A549 treated with DMSO at 1 μM for 4 hours (cell line): ENCODE measurements at places on chromosomes 3 and 15. TPM values are rescaled to one million over a fixed set of nuclear protein-coding genes. Genes with fewer than 3 reads are reported as not detected.

The C15orf39 gene
- total RNA-seq = 26.7 to 33.3 TPM (median 29.1 TPM) in 5 replicates

The PLA2G4B gene
- total RNA-seq = 1.1 to 3.0 TPM (median 2.0 TPM) in 5 replicates

The DLEC1 gene
- 0.07 to 0.53 TPM (median 0.08 TPM) in 5 replicates for total RNA-seq

The SEMA3G gene
- total RNA-seq = 0.03 to 0.30 TPM (median 0.09 TPM) in 5 replicates

The LYZL4 gene
- total RNA-seq = not detected in 5 replicates

The CERS3 gene
- not detected in 5 replicates for total RNA-seq

The LRRC34 gene
- total RNA-seq = not detected in 5 replicates

The ZNF660 gene
- total RNA-seq = not detected in 5 replicates

The CCDC54 gene
- not detected in 5 replicates for total RNA-seq

The ZMYND10 gene
- total RNA-seq = 0.53 to 1.2 TPM (median 1.00 TPM) in 5 replicates

The TMC3 gene
- not detected in 5 replicates for total RNA-seq

The SPINK8 gene
- not detected in 5 replicates for total RNA-seq

The RFTN1 gene
- 3.2 to 4.4 TPM (median 3.5 TPM) in 5 replicates for total RNA-seq

The AADACL2 gene
- not detected in 5 replicates for total RNA-seq

The FAM81A gene
- 10.4 to 17.3 TPM (median 13.9 TPM) in 5 replicates for total RNA-seq

The RTP4 gene
- total RNA-seq = not detected in 5 replicates

The ZXDC gene
- total RNA-seq = 6.8 to 9.2 TPM (median 8.3 TPM) in 5 replicates

The INSYN1 gene
- total RNA-seq = 1.4 to 2.6 TPM (median 2.1 TPM) in 5 replicates

The CELSR3 gene
- 3.7 to 5.5 TPM (median 4.5 TPM) in 5 replicates for total RNA-seq

The COL6A5 gene
- not detected in 5 replicates for total RNA-seq
